ENCODE measurements at places on chromosomes 13 and 19.

DNA sequence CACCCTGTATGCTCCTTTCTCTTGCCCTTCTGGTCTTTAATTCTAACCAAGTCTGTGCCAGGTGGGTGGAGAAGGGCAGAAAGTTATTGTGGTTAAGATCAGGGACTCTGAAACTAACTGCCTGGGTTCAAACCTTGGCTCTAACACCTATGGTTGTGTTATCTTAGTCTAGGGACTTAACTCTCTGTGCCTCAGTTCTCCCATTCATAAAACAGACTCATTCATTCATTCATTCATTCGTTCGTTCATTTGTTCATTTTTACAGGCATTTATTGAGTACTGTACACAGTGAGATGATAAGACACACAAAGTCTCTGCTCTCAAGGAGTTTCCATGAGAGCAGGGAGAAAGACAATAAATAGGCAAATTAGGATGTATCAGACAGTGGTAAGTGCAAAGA, 30.1 kb downstream of the SOX21 start:
- H3K36me3 ChIP-seq, result peaks cover 2% of the 10 kb centered on the region
- H3K4me1 ChIP-seq, result no peaks in the 10 kb centered on the region
- H3K27ac ChIP-seq, result no peak overlapping the region
- no peak for DNase-seq

GRCh38 chr19:13093407-13094105, 9.1 kb downstream of the LYL1 start:
- no peak overlapping the region for H3K4me3 ChIP-seq
- no peak overlapping the region for H3K27ac ChIP-seq
- peaks cover 18% of the 10 kb centered on the region for H3K27me3 ChIP-seq
- peaks cover 6% of the 10 kb centered on the region for H3K36me3 ChIP-seq

- H3K4me3 ChIP-seq, result no peak overlapping the region
- no peaks in the 10 kb centered on the region for H3K4me1 ChIP-seq
- H3K27ac ChIP-seq, result no peak overlapping the region
- DNase-seq, result no peak
- H3K36me3 ChIP-seq, result no peaks in the 10 kb centered on the region
- no peaks in the 10 kb centered on the region for H3K27me3 ChIP-seq
Measured at GRCh38 chr13:34369931-34370330, 552.0 kb downstream of the RFC3 start.

GRCh38 chr13:43769529-43769928, 17.2 kb downstream of the ENOX1 start:
- H3K36me3 ChIP-seq, result peaks cover 3% of the 10 kb centered on the region
- no peak for DNase-seq
- H3K27me3 ChIP-seq, result peaks cover 11% of the 10 kb centered on the region
- no peak overlapping the region for H3K27ac ChIP-seq
- no peaks in the 10 kb centered on the region for H3K4me1 ChIP-seq

DNA sequence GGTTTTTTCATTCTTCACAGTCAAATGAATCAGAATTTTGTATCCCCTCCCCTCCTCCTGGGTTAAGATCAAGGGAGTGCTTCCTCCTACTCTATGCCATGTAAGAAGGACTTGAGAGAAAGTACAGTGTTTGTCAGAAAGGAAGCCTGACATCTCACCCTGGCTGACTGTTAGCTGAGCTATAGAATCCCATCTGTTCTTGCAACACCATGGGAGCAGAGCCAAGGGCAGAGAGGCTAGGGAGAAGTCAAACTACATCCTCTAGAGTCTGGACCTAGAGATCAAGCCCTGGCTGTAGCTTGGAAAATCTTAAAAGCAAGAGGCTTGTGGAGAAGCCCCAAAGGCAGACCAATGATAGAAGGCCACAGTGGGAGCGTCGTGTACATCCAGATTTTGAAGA, 145.9 kb downstream of the OLFM4 start:
- H3K27ac ChIP-seq, result no peak overlapping the region
- no peak for DNase-seq
- no peak overlapping the region for H3K4me3 ChIP-seq

Measured in central memory CD8-positive, alpha-beta T cell (primary cell).